A673 (cell line): ENCODE measurements at places on chromosomes 5 and 9. TPM values are rescaled to one million over a fixed set of nuclear protein-coding genes. Genes with fewer than 3 reads are reported as not detected.

GRCh38 chr9:113707953-113708695 is 168.0 kb upstream of the ZNF618 start:
- no peak for DNase-seq

- DNase-seq: no peak
These were observed 28.8 kb upstream of the IER5L start for GRCh38 chr9:129206905-129207304.

DNA sequence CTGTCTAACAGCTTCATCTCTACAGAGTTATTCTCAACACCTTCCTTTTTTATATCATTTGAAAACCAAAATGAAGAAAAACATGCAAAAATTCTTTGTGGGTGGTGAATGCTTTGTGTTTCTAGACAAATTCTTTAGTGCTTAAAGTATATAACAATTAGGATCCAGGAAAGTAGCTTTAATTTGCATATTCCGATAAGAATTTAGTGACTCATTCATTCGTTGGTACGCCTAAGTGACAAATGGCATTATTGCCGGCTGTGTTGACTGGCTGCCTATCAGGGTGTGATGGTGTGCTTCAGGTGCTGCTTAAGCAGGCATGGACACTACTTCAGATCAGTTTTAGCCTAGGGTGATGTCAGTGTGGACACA is 35.2 kb downstream of the LMNB1 start:
- peak; percentile 18 for DNase-seq

- peak; percentile 99 for DNase-seq
These were observed 2.8 kb downstream of the TMEM171 start for GRCh38 chr5:73122875-73123810.

The CCDC107 gene
- total RNA-seq: 12.9 and 16.4 TPM in 2 replicates
